ENCODE measurements at places on chromosomes 3 and 15.

DNA sequence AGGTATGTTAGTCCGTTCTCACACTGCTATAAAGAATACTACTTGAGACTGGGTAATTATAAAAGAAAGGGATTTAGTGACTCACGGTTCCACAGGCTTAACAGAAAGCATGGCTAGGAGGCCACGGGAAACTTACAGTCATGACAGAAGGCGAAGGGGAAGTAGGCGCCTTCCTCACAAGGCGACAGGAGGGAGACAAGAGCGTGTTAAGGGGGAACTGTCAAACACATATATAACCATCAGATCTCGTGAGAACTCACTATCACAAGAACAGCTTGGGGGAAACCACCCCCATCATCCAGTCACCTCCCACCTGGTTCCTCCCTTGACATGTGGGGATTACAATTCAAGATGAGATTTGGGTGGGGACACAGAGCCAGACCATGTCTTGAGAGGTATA, 30.4 kb downstream of the SPRED1 start:
- no peak for DNase-seq

GRCh38 chr3:61531528-61531927, 29.8 kb upstream of the PTPRG start:
- no peak for DNase-seq

- no peak for DNase-seq
Measured at GRCh38 chr15:76058714-76059319, 968 bp upstream of the TMEM266 start.

DNA sequence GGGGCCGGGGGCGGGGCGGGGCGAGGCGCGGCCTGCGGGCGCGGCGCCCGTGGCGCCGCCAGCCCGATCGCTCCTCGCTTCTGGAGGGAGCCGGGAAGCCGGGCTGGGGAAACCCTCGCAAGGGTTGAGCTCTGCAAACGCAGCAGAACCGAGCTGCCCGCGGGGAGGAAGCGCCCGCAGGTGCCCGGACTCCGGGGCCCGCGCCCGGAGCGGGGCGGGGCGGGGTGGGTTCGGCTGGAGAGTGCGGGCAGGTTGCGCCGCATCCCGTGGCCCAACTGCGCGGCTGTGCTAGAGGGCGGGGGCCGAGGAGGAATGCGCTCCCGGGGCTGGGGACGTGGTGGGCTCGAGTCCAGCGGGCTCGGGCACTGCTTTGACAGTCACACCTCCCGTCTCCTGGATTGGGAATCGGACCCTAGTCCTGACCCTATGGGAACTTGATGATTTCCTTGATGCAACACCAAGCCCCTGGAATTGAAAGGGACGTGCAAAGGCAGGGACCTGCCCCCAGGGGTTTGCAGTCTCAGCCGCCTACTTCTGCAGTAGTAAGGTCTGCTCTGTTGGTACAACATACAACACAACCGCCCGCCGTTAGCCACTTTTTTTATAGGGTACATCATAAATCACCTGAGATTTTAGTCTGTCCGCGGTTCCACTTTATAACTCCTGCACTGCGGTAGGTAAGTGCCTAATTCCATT, 34.3 kb downstream of the ZBTB38 start:
- no peak for DNase-seq

DNA sequence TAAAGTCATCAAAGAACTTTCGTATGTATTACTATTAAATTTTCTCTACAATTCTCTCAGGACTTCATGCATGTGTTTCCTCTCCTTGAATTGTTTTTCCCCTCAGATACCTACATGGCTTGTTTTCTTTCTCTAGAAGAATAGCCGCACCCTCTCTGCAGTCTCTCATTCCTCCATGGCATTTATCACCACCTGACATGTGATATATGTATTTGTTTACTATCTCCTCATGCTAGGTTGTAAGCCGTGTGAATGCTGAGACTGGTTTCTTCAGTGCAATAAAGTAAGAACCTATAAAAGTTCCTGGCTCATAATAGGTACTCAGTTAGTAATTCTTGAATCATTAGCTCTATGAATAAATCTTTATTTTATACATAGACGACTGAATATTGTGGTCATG, 149.2 kb downstream of the CNTN4 start:
- no peak for DNase-seq
